ENCODE measurements at places on chromosomes 6 and 20. TPM values are rescaled to one million over a fixed set of nuclear protein-coding genes. Genes with fewer than 3 reads are reported as not detected.

Gene SLC22A16
- not detected for total RNA-seq

Gene TTLL9
- total RNA-seq = not detected

Gene NR2E1
- not detected for total RNA-seq

Gene HTR1E
- not detected for total RNA-seq

Gene BPIFB4
- total RNA-seq = not detected

Gene ADAM33
- total RNA-seq = 101 TPM

Gene GPR6
- total RNA-seq = not detected

Gene RRAGD
- total RNA-seq = 2.2 TPM

Data from subcutaneous preadipocyte (primary cell).